ENCODE measurements at places on chromosomes 6 and 20.

GRCh38 chr6:72798196-72798595 lies 176.3 kb downstream of the KCNQ5 start:
- no peak for DNase-seq

- no peak for DNase-seq
Observed at GRCh38 chr6:40252531-40253258, 318.4 kb upstream of the MOCS1 start.

- no peak for DNase-seq
Observed at GRCh38 chr6:158629367-158630221, 14.9 kb downstream of the DYNLT1 start.

GRCh38 chr6:654136-654535 lies 2.8 kb downstream of the HUS1B start:
- no peak for DNase-seq
